ENCODE measurements at places on chromosomes 12 and 14.

GRCh38 chr12:116144384-116144783 lies 133.1 kb downstream of the MED13L start:
- no peak for DNase-seq

DNA sequence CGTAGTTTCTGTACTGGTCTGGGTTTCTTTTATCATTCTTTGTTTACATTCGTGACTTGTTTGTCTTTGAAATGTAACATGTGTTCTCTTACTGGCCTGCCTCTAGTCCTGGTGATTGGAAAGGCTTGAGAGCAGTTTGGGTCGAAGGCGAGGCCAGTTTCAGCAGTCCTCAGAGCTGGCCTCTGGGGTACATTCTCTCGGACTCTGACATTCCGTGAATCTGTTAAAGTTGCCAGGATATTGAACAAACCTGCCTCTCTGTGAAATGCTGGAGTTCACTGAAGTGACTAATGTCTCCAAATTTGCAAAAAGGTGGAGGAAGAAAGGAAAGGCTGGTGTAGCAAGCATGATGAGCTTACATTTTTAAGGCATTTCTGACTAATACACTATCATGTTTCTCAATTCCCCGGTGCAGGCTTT lies 1.5 kb downstream of the PLEKHA5 start:
- no peak for DNase-seq

GRCh38 chr14:92903359-92903758 lies 19.6 kb upstream of the CHGA start:
- DNase-seq: no peak

DNA sequence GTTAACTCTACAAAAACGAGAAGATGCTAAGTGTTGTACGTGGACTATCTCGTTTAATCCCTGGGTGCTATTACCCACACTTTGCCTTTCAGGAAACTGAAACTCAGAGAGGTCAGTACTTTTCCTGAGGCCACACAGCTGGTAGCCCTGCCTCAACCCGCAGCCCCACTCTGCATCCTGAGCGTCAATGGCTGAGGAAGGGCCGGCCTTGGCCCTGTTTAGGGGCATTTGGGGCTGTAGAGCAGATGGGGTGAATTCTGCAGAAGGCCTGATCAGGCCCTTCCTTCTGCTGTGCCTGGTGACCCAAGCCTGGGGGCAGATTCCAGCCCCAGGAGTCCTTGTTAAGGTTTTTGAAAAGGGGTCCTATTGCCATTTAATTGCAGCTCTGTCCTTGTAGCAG lies 3.7 kb upstream of the CCDC197 start:
- no peak for DNase-seq

DNA sequence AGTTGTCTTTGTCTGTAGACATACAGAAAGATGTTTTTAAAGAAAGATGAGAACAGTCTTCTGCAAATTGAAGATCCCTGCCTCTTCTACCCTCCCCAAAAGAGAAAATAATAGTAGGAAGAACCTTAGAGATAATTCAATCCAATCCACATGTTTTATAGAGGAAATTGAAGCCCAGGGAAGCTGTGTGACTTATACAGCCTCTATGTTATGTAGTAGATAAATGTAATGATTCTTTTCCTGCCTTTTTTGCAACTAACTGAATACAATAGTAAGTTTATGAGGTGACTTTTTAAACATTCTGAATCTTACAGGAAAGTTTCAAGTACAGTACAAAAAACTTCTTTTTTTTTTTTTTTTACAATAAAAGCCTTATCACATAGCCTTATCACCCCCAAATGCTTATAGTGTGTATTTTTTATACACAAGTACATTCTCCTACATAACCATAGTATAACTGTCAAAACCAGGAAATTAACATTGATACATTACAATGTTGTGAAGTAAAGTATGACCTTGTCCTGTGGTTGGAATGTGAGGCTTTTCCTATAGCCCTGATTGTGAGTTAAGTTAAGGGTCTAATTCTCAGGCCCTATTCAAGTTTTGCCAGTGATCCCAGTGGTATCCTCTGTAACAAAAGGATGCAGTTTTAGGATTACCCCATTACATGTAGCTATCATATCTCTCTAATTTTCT lies 94.4 kb downstream of the FIGNL2 start:
- DNase-seq: no peak

DNA sequence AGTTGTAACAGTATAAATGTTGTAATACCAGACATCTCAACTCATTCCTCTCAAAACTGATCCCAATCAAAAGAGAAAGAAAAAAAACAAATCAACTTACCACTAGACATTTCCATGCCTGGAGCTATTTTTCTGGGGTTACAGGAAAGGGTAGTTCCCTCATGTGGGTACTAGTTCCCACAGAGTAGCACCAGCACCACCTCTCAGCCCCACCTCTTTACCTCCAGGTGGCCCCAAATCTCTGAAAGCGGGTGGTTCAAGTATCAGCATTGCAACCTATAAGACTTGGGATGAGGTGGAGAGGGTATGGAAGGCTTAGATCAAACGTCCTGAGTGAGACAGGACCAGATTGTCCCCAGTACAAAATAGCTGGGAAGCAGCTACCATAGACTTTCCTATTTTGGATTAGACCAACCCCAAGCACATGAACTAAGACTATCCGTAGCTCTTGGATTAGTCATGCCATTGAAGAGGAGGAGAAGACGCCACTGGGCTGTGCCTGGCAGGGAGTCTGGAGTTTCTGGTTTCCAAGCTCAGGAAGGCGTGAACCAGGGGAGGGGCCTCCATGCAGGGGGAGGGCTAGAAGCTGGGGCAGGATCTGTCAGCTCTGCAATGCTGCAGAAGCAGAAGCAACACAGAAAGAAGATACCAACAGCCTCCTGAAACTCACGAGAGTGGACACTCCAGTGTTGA lies at the start of gene SLC39A2:
Gene SLC39A2 (plus strand): TSS at position 620 of the 693 bp plus-strand sequence. CDS start 154 bp downstream, outside the sequence.
- no peak for DNase-seq

DNA sequence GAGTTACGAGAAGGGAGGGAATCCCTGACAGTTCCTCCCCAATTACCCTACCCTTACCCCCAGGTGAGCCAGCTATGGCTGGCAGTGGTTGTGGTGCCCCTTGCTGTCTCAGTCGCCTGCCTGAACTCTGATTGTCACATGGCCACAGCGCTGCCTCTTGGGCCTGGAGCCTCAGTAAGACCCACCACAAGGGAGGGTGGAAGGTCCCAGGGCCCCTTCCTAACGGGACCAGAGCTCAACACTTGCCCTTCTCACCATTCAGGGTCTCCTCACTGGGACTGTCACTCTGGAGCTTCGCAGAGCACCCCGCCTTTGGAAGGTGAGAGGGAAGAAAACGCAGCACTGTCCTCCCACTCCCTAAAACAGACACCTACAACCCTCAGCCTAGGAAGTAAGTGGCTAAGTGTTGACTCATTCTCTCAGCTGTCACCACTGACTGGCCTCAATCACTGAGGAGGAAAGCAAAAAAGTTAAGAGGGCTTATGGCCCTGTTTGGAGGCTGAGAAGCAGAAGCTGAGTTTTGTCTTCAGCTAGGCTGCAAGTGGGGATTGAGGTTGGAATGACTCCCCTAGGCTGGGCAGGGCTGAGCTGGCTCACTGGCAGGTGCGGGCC lies 1.0 kb downstream of the TMEM253 start:
- DNase-seq: no peak
